ENCODE measurements at places on chromosomes 5 and 9.

DNA sequence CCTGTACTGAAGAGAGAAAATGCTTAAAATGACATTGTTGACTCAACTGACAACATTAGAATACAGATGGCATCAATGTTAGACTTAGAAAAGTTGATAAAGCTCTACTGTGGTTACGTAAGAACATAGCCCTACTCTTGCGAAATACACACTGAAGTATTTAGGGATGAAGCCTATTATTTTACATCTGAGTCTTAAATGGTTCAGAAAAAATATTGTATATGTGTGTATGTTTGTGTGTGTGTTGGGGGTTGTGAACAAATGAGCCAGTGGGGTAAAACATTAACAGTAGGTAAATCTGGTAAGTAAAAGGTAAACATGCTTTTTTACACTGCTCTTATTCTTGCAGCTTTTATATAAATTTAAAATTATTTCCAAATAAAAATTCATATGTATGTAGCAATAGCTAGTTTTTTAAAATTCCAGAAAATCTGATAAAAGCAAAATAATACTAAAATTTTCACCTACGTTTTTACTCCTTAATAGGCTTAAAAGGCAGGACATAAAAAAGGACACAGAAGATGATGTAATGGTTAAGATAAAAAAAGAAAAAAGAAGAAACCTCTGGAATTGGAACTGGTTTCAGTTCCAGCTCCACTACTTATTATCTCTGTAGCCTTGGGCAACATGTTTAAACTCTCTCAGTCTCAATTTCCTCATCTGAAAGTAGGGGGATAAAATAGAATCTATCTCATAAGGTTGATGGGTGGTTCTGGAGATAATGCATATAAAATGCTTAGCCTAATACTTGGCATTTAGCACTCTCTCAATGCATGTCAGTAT lies 44.3 kb downstream of the GARNL3 start:
- no peak for DNase-seq

DNA sequence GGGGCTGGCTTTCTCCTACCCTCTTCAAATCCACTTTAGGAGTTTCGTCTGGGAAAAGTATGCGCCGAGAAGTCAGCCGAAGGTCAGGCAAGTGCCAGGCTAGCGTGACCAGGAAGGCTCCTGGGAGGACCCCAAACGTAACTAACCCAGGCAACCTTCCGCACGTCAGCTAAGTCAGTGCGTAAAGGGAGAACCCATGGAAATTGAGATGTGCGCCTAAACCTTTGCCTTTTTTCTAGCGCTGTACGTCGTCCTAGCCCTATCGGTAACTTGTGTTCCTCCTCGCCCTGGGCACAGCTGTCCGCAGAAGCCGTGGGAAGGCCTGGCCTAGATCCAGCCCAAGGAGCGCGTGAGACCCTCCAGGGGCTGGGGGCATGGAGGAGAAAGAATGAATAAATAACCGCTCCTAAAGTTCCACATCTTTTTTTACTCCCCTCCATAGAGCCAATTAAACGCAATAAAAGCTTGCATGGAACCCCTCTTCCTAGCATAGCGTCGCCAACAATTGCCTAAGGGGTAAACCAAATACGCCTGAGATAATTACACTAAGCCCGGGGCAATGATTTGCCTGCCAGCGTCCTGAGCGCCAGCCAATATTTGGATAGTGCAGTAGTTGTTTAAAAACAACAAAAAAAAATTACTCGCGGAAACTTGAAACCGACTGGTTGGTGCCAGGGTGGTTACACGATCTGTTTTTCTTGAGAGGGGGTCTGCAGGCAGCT lies 4.0 kb upstream of the FOXB2 start:
- peak; percentile 9 for DNase-seq

DNA sequence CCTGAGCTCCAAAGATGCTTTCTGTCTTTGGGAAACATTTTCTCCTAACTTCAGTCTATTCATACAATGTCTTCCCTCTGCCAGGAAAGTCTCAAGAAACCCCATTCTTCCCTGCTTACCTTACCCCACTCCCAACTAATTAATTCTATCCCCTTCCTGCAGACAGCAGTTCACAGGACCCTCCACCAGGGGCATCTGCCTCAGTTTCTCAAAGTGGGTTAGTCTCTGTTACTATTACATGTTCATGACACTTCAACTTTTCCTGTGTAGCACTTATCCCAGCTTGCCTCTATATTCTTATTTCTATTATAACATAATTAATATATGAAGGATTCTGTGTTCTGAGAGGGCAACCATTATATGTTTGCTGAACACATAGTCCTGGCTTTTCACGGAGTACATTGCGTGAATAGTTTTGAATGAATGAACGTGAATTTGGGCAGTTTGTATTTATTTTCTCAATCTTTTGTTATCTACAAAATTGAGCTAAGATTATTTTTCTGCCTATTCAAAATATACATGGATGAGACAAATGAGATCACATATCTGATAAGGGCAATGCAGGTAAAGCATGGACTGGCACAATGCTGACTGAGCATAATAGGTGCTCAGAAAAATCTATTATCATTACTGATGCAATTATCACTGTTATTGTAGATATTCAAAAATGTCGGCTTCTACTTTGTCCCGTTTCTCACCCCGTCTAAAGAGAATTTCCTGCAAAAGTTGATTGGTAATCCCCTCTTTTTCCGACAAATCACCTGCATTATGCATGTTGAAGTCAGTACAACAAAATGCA lies 341.1 kb downstream of the BRINP1 start:
- DNase-seq: no peak

DNA sequence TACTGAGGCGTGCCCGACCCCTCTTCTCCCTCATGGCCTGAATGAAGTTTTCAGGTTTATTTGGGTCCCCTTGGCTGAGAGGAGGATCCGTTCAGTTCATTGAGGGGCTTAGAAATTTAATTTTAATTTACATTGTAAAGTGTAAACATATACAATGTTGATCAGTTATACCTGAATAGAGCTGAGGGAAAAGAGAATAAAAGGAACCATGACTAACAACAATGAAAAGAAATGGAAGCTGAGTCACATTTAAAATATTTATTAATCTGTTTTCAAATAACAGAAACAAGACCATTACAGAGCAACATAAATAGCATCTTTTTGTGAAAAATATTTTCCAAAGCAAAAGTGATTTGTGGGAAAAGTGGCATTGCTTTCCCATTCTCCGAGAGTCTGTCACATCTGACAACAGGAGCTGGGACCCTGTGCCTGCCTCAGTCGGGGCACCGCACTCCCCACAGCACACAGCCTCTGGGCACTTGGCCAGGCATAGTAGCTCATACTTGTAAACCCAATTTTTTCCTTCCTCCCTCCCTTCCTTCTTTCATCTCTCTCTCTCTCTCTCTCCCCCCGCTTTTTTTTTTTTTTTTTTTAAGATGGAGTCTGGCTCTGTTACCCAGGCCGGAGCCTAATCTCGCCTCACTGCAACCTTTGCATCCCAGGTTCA lies 28.7 kb downstream of the PROP1 start:
- DNase-seq: peak; percentile 24

- no peak for DNase-seq
Observed at GRCh38 chr5:124639095-124639665, 107.3 kb downstream of the ZNF608 start.

GRCh38 chr5:98543490-98543889 lies 230.0 kb upstream of the RGMB start:
- no peak for DNase-seq

DNA sequence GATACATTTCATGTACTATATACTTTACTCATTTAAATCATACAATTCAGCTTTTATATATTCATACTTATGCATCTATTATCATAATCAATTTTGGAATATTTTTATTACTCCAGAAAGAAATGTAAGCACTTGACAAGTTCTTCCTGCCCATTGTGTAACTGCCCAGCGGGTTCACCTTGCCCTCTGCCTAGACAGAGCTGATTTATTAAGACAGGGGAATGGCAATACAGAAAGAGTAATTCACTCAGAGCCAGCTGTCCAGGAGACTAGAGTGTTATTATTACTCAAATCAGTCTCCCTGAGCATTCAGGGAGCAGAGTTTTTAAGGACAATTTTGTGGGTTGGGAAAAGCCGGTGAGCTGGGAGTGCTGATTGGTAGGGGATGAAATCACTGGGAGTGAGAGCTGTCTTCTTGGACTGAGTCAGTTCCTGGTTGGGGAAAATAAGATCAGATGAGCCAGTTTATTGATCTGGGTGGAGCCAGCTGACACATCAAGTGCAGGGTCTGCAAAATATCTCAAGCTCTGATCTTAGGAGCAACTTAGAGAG lies 16.1 kb upstream of the SPIN1 start:
- peak; percentile 19 for DNase-seq

- DNase-seq: no peak
Observed at GRCh38 chr9:81635521-81636254, 53.7 kb downstream of the TLE1 start.

- peak; percentile 17 for DNase-seq
Observed at GRCh38 chr9:35102465-35102768, 514 bp downstream of the STOML2 start.

- DNase-seq: no peak
Observed at GRCh38 chr5:172789687-172790495, 18.9 kb upstream of the DUSP1 start.

DNA sequence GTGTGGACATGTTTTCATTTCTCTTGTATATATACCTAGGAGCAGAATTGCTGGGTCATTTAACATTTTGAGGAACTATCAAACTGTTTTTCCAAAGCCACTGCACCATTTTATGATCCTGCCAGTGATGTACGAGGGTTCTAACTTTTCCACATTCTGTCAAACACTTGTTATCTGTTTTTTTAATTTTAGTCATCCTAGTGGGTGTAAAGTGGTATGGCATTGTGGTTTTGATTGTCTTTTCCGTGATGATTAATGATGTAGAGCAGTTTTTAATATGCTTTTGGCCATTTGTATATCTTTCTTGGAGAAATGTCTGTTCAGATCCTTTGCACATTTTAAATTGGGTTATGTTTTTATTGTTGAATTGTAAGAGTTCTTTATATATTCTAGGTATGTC lies 107.0 kb downstream of the MELK start:
- DNase-seq: no peak

DNA sequence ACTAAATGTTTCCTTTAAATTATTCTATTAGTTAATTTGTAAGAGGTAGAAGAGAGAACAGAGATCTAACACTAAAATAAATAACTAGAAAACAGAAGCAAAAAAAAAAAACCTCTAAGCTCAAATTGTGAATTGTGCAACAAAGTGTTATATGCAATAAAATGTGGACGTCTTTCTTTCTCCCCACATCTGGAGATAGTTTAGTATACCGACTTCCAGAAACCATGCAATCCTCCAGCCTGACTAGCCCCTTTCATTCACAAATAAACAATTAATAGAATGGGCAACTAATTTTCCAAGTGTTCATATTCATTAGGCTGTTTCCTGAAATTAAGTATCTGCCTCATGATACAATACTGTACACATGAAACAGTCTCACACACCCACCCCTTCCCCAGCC lies 258.5 kb downstream of the BNC2 start:
- DNase-seq: no peak

DNA sequence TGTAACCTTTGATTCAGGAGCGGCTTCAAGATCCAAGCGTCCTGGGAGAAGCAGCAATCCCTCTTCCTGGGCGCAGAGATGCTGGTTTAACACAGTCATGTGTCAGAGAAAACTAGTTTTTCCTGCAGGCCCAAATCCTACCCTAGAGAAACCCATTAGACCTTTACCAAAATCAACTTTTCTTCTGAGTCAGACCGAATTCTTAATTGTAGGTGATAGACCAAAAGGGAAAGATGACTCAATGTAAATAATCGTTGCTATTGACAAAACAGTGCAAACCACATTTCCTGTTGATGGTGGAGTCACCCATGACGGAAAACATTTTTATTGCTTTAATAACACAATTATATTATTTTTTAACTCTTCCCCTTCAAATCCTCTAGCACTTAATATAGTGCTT lies 40.1 kb downstream of the SLC1A1 start:
- peak; percentile 59 for DNase-seq

DNA sequence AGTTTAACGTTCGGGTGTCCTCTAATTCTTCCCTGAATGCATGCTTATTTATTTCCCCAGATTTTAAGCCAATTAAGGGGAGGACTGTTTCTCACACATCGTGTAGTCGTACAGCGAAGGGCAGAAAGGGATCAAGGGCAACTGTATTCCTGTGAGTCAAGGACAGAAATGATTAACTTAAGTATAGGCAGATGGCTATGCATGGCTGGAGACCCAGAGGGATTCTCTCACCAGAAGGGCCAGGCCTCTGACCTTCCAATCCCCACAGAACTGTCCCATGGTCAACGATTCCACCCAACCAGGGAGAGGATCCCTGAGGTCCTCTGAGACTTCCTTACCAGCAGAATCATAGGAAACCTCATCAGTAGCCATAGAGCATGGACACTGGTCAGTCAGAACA lies 161.8 kb upstream of the MAP1B start:
- DNase-seq: no peak

DNA sequence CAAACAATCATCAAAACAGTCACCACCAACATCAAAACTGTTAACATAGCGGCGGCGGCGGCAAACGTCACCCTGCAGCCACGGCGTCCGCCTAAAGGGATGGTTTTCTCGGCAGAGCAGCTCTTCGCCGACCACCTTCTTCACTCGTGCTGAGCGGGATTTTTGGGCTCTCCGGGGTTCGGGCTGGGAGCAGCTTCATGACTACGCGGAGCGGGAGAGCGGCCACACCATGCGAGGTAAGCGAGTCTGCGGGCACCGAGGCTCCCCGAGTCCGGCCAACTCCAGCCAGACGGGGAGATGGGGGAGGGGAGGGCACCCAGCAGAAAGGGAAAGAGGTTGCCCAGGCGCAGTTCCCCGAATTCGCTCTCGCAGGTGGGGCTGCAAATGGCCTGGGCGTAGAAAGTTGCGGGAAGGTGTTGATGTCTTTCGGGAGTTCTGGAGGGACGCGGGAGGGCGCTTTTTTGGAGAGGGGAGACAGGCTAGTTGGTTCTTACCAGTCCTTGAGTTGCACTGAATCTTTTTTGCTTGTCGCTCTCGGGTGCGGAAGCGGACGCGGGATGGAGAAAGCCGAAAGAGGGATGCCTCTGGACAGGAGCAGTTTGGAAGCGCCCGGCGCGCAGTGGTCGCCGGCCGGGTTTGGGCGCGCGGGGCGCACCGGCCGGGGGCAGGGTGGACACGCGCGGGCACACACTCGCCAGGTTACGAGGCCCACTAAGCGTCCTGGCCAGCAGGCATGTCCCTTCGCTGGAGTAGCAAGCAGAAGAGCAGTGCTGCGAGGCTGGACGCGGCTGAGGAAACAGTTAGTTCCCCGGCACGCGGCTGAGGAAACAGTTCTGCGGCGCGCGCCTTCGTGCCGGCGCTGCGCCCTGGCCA lies 849 bp downstream of the RORB start:
- DNase-seq: peak; percentile 60

- DNase-seq: peak; percentile 92
Observed at GRCh38 chr5:169416583-169417196, 115.8 kb upstream of the SLIT3 start.

DNA sequence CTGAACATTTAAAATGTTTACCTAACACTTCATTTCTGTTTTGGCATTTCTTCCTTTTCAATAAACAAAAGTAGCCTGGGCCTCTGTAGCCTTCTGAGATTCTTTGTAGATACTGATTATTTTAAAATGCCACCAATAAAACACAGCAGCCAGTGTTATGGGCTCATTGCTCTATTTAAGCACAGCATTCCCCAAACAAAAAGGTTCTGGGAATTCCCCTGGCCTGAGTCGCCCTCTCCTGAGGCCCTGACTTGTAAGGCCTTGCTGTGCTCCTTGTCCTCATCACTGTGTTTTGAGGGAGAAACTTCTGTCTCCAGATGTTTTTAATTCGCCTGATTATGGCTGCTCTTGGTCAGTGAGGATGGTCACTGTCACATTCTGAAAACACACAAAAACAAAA lies 33.0 kb upstream of the CTXN3 start:
- DNase-seq: no peak

Data from Daoy (cell line).